ENCODE measurements at places on chromosomes 3 and 15. TPM values are rescaled to one million over a fixed set of nuclear protein-coding genes. Genes with fewer than 3 reads are reported as not detected.

The LMOD3 gene
- not detected for total RNA-seq

The TTLL13 gene
- total RNA-seq, result not detected

The CMTM8 gene
- total RNA-seq, result 0.98 TPM

The UPK1B gene
- total RNA-seq, result not detected

The SEMA5B gene
- total RNA-seq, result not detected

Measured in subcutaneous preadipocyte (primary cell).